GOT3 (cell line): ENCODE measurements at places on chromosomes 16 and 17.

GRCh38 chr16:87832741-87833502, 36.4 kb downstream of the SLC7A5 start:
- no peak for DNase-seq

GRCh38 chr17:58316260-58316960, 12.2 kb downstream of the TSPOAP1 start:
- DNase-seq, result no peak

- DNase-seq, result no peak
These were observed 67.7 kb downstream of the MPRIP start for GRCh38 chr17:17109907-17110306.

DNA sequence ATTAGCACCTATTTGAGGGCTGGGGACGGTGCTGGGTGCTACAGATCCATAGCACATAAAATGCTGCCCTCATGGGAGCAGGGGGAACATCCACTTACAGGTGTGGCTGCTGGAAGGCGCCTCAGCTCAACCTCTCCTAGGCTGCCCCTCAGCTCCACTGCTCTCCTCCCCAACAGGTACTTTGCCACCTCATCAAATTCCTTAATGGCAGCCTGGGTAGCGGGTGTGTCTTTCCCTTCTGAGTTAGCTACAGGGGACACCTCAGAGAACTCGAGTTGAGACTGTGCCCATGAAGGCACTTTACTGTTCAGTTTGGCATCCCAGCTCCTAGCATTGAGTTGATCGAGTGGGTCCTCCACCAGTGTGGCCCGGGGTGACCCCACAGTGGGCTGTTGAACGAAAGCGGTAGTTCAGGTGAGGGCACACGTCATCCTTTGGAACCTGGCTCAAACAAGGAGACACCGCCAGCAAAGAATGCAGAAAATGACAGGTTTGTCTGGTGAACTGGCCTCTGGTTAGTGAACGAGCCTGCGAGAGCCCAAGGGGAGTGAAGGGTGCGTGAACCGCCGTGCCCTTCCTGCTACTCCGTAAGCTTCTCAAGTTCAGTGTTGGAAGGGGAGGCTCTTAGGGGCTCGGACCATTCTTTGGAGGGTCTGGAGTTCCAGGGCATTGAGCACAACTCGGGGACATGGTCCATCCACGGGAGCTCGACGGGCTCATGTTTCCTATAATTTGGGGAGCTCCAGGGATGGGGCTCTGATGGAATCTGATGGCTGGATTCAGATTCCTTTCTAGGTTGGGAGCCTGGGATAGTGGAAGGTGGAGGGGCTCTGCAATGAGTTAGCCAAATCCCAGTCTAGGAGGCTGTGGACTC, 3.5 kb upstream of the CMIP start:
- no peak for DNase-seq

- no peak for DNase-seq
These were observed 172.7 kb downstream of the ANKFN1 start for GRCh38 chr17:56326001-56326359.

GRCh38 chr17:21012736-21013135, 30.1 kb downstream of the USP22 start:
- no peak for DNase-seq

DNA sequence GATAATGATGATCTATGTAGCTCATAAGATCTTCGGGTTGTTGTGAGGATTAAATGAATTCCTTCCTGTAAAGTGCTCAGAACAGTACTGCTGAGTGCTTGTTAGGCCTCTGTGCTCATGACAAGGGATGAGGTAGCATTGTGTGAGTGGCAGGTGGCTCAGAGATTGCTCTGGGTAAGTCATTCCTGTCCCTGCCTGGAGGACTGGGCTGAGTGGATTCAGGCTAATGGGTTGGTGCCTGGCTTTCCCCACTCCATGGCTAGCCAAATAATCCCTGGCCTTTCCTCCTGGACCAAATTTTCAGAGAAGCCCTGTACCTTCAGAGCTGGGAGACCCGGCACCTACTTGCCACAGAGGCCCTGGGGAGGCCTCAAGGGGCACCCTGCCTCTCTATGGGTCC, 1.3 kb upstream of the CCDC92B start:
- DNase-seq, result no peak
